ENCODE measurements at places on chromosomes 1 and 21.

DNA sequence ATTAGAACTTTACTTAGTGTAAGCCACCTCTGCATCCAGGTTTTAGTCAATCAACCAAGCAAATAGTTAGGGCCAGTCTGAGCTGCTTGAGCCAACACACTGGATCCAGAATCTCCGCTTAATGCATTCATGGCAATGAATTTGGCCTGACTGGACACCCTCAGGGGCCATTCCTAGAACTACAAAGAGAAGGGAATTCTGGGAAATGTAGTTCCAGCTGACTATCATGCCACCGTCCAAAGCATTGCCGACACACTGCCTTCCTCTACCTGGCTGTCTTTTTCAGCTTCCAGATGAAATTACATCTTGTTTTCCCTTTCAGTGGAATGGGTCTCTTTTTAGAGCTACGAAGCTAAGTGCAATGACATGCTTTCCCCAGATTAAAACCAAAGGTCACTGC lies 163.0 kb upstream of the IGSF21 start:
- no peak for DNase-seq

DNA sequence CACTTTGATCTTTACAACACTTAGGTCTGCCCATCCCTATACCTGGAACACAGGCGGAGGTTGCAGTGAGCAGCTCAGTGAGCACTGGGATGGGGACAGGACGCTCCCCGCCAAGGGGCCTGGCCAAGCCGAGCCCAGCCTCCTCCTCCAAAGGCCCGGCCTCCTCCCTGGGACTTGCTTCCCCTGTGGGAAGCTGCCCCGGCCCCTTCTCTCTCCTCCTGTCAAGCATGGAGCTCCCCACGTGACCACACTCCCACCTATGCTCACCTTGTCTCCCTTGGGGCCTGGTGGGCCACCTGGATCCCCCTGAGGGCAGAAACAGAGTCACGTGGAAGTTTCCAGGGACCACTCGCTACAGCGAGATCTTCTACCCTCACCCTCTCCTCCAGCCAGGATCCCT lies 12.9 kb downstream of the COL16A1 start:
- no peak for DNase-seq

DNA sequence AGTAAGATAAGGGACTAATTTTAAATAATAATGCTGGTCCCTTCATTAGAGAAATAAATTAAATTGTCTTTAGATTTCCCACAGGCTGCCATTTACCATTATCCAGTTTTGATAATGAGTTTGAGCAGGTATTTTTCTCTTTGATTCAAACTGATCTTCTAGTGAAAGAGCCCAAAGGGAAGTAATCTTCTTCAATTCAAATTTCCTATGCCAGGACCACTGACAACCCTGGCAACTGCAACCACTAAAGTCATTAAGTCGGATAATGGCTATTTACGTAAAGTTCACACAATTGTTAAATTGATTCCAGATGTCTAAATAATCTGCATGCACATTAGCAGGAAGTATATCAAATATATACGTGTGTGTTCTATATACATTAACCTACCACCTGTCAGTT lies 399.3 kb downstream of the PTPRC start:
- DNase-seq, result no peak

DNA sequence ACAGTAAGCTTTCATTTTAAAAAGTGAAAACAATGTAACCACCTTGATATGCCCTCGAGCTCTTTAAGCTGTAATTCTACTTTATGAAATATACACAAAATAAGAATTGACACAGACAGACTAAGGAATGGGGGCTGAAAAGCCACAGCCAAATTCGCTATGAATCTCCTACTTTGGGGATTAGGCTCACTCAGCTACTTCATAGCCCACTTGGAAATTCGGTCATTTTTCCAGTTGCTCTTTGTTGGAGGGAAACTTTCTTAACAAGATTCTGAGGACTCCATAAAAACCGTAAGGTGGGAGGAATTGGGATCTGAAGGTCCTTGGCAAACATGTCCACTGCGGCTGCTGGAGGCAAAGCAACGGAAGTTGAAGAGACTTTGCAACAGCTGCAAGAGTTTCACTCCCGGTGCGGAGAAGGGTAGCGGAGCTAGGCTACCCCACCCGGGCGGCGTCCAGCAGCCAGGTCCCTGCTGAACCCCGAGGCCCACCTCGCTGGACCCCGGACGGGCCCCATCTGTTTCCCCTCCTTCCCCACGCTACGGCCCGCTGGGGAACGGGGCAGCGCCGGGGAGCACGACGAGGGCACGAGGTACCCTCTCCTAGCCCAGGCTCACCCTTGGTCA lies 634 bp downstream of the MYCBP start:
- DNase-seq, result no peak

GRCh38 chr1:55579332-55580001 lies 364.3 kb upstream of the USP24 start:
- no peak for DNase-seq

- DNase-seq, result no peak
These were observed 35.8 kb downstream of the C1orf21 start for GRCh38 chr1:184422490-184423233.

Measured in skeletal muscle cell (primary cell).